Melanocyte of skin (primary cell): ENCODE measurements at places on chromosomes 16 and 17. TPM values are rescaled to one million over a fixed set of nuclear protein-coding genes. Genes with fewer than 3 reads are reported as not detected.

Gene KRTAP2-1
- not detected in 2 replicates for total RNA-seq

Gene HS3ST3A1
- total RNA-seq: 0.34 and 1.1 TPM in 2 replicates

Gene ABCC6
- total RNA-seq: under 0.01 and 0.33 TPM in 2 replicates

Gene OR1F1
- total RNA-seq: not detected in 2 replicates

Gene ZNF689
- 37.3 and 79.6 TPM in 2 replicates for total RNA-seq

Gene TBC1D3G
- not detected in 2 replicates for total RNA-seq
